ENCODE measurements at places on chromosomes 11 and 22. TPM values are rescaled to one million over a fixed set of nuclear protein-coding genes. Genes with fewer than 3 reads are reported as not detected.

GRCh38 chr11:86687185-86687778, 14.9 kb upstream of the ME3 start:
- no peak for DNase-seq

GRCh38 chr11:115722711-115723110, 218.5 kb upstream of the CADM1 start:
- DNase-seq, result no peak

DNA sequence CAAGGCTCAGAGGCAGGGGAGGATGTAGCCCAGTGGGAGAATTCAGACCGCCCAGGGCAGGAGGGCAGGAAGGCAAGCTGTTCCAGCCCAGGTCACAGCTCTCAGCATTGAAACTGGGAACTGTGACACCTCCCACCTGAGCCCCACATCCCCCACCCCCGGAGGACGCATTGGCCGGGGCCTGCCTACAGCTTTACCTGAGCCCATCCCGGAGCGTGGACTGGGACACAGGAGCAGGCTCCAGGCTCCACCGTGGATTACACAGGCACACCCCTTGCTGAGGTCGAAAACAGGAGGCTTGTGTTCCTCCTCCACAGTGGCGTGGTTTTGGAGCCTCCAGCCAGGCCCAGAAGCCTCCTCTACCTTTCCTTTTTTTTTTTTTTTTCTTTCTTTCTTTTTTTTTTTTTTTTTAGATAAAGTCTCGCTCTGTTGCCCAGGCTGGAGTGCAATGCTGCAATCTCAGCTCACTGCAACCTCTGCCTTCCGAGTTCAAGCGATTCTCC, 9.1 kb upstream of the PGA3 start:
- DNase-seq, result no peak

- no peak for DNase-seq
Observed at GRCh38 chr22:49532869-49533802, 294.5 kb downstream of the BRD1 start.

DNA sequence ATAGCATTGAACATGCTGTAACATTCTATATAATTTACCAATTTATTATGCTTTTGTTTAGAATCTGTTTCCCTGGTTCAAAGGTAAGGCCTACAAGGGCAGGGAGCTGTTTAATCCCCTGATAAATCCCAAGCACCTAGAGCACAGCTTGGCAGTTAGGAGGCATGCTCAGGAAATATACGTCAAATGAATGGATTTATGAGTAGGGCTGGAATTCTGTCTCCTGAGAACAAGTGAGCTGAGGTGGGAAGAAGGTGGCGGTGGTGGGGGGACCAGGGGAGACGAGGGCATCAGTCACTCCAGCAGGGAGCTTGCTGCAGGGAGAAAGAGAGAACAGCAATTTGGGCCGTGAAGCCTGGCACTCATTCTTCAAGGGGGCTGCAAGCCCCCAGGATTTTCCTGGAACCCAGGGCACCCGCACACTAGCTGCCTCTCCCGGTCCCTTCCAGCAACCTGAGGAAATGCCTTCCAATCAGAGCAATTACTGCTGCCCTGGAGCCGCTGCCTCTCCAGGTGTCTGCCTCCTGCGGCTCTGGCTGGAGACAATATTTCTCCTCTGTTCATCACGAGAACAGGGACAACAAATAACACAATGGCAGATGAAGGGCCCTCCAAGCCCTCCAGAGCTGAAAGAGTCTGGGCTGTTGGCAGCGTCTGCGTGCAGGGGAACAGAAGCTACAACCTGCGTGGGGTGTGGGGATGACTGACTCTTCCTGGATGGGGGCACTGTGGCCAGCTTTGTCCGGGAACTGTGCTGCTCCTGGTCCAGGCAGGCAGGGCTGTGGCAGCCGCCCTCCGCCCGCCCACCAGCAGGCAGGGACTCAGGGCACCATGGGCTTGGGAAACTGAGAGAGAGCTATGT, 233.4 kb downstream of the ST3GAL4 start:
- DNase-seq, result no peak

DNA sequence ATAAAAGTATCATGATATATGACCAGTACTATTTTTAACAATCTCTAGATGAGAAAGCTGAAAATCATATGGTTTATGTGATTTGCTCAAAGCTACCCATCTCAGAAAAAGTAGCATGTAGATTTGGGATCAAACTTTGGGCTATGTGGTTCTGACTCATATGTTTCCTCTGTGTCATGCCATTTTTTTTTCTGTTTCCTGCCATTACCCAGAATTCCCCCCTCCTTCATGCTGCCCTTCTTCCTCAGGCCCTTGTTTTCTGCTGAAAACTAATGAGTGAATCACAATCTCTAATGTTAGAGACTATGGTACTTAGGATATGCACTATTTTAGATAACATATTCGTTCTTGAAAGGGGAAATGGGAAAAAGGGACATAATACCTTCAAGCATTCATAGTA, 80.7 kb downstream of the JRKL start:
- DNase-seq, result no peak

DNA sequence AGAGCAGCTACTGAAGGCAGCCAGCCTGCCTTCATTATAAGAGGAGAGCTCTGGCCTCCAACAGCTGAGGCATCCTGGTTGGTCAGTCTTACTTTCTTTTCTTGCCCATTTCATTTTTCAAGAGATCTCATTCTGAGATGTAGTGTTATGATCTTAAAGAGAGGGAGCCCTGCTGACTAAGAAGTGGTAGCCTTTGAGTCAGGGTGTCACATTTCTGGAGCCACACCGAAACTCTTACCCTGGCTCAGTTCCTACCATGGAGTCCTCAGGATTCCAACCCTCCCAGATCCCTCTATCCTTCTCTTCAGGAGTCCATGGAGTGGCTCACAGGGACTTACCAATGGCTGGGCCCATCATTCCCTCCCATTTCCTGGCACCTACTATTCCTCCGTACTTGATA, 386.1 kb upstream of the LARGE1 start:
- no peak for DNase-seq

DNA sequence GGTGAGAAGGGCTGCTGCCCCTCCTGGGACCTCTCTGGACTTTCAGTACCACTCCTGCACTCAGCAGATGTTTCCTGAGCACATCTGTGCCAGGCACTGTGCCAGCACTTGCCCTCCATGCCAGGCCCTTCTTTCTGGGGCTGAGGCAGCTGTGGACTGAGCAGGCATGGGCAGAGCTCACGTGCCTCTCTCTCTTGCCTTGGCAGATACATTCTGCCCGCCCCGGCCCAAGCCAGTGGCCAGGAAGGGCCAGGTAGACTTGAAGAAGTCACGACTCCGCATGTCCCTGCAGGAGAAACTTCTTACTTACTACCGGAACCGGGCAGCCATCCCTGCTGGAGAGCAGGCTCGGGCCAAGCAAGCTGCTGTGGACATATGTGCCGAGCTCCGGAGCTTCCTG, 8.3 kb upstream of the ATF4 start:
- DNase-seq, result no peak

DNA sequence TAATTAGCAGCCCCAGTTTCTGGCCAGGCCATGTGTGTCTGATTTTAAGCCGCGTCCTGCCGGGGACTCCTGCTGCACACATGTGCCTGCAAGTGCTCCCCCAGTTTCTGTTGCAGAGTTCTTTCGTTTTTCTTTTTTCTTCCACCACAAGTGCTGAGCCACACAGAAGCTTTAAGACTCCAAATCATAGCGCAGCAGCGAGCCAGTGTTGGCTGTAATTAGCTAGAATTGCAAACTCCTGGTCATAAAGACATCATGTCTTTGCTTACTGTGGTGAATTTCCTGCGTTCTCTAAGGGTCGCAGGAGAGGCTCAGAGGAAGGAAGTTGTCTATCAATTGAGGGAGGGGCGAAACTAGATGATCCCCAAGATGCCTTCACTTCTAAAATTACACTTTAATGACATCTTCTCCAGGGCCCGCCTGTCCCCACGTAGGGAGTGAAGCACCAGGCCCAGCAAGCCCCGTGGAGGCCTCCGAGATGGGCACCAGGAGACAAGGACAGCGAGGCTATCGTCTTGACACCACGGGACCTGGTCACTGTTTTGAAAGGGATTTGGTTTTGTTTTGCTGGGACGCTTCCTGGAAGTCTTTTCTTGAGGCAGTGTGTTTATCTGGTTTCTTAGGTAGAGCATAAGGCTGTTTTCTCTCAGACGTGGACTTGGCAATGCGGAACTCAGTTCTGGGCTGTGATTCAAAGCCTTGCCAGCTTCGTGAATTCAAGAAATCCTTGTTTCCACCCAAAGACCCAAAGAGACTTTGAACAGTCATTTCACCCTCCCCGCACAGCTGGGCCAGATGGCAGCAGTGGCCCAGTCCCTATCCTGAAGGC, 71.8 kb downstream of the UBASH3B start:
- no peak for DNase-seq

DNA sequence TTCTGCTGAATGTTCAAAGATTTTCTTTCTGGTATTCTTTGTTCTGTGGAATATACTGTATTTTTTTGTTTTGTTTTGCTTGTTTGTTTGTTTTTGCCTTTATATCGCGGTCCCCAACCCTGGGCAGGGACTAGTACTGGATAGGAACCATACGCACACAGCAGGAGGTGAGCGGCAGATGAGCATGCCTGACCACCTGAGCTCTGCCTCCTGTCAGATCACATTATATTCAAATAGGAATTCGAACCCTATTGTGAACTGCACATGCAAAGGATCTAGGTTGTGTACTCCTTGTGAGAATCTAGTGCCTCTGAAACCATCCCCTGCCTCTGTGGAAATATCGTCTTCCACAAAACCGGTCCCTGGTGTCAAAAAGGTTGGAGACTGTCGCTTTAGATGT, 83.3 kb upstream of the ANO3 start:
- DNase-seq, result no peak

DNA sequence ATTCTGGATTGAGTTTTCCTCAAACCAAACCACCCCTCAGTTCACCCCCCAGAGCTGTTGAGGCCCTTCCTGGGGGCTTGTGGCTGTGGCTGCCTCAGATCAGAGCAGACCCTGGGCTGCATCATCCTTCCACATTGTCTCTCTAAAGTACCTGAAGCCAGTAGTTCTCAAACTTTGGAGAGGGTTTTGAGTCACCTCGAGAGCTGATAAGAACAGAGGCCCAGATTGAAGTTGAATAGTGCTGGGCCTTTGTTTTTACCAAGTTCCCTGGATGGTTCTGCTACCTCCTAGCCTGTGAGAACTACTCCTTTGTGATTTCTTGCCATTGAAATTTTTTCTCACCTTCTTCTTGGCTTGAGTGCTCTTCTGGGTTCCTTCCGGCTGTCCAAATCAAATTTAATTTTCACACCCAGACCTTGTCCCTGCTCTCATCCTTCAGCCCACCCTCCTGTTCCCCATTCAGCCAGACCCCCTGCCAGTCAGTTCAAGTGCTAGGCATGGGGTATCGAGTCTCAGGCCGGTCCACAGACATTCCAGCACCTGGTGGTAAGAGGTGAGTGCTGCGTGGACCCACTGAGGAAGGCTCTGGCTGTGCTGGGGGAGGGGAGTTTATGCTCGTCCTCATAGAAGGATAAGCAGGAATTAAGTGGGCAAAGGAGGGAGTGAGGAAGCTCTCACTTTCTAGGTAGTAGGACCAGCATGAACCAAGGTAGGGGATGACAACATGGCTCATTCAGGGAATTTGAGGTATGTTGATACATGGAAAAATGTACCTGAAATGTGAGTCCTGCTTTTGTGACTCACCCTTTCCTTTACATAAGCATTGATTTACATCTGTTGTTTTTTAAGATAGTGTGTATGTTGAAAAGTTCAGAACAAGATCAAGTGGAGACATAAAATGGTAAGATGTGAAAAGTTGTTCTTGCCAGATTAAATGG, 116.5 kb downstream of the PTPRJ start:
- no peak for DNase-seq

DNA sequence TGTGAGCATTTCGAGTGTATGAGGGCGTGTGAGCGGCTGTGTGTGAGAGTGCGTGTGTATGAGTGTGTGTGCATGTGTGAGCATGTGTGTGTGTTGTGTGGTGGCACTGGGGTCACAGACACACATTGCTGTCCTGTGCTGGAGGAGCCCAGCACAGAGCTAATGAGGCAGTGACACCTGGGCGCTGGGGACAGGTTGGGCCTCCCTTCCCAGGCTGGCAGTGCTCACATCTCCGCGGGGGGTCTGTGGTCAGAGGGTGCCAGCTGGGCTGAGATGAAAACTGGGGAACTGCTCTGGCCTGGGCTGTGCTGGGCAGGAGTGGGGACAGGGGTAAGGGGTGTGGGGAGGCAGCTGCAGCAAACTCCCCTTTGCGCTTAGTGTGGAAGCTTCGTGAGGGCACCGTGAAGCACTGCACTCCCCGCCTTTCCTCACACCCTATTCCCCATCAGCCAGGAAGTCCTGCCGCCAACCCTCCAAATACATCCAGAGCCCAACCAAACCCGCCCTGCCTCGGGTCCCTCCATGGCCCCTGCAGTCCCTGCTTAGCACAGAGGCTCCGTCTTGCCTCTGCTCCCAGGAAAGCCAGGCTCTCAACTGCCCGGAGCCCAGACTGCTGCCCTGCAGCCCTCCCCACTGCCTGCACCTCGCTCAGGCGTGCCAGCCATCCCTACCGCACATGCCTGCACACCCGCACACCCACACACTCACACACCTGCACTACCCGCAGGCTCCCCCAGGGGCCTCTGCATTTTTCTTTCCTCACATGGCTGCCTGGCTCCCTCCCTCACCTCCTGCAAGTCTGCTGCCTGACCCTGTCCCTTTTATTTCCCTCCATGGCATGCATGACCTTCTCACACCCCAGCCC, 62.0 kb upstream of the THY1 start:
- no peak for DNase-seq

DNA sequence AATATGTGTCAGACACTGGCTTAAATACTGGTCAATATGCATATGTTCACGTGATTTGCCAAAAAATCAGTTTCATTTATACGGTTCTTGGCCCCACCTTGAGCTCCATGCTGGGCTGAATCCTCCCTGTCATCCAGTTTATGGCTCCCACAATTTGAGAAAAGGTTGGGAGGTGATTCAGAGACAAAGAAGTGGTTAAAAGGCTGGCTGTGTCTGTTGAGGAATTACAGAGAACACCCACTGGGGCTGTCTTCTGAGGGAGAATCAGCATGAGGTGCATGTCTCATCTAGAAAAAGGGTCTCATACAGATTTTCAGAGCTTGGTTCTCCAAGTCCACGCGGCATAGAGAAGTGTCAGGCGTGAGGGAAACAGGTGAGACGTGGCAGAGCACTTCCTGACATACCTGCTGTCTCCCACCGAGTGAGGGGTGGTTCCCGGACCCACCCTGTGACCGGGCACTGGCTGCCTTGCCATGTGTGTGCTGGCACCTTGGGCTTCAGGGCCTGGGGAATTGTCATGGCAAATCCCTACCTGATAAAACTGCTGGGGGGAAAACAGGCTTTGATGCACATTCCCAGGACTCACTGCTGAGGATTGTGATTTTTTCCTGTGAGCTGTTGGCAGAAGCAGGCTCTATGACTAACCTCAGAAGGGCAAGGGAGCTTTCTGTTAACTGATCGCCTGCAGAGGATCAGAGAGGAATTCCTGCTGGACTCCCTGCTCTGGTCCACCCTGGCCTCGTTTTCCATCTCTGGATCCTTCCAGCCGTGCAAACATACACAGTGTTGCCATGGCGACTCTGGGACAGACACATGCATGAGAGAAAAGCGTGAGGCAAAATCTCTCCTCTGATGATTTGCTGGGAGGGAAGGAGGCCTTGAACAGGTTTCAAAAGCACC, 223.6 kb downstream of the ADAMTS15 start:
- DNase-seq, result peak; percentile 74

The SYT13 gene
- total RNA-seq, result 3.2 TPM

The POU2AF3 gene
- 0.51 TPM for total RNA-seq

The HRAS gene
- total RNA-seq, result 59.9 TPM

The ARHGAP1 gene
- total RNA-seq, result 78.9 TPM

The SLC35F2 gene
- total RNA-seq, result 2.1 TPM

The VWCE gene
- 1.2 TPM for total RNA-seq

The EPS8L2 gene
- total RNA-seq, result 1.3 TPM

The LYVE1 gene
- 39.3 TPM for total RNA-seq

Measured in heart left ventricle (tissue), 16 donors.